ENCODE measurements at places on chromosomes 12 and 14.
A peak's percentile ranks its signal among the peaks of the same experiment; 100 is the strongest.

- no peak for DNase-seq
These were observed 1.8 kb upstream of the CCDC198 start for GRCh38 chr14:57495416-57495815.

- no peak for DNase-seq
These were observed 594 bp downstream of the KRAS start for GRCh38 chr12:25249931-25250738.

GRCh38 chr12:40793471-40793870 lies 101.2 kb downstream of the CNTN1 start:
- DNase-seq, result no peak

DNA sequence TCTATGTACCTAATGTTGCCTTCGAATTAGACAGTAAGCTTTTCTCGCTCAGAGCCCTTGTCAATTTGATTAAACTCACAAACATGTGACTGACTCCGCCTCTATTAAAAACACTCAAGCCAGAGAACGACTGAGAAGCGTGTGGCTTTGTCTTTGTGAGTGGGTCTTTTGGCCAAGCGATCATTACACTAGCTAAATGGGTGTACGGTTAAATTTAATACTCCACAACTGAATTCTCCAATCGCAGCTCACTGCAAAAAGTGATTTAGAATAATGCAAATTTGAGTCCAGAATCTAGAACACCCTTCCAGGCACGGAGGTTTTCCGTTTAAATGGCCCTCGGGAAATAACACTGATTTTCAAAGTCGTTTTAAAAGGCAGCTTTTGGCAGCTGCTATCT lies 253.7 kb downstream of the EFCAB11 start:
- no peak for DNase-seq

DNA sequence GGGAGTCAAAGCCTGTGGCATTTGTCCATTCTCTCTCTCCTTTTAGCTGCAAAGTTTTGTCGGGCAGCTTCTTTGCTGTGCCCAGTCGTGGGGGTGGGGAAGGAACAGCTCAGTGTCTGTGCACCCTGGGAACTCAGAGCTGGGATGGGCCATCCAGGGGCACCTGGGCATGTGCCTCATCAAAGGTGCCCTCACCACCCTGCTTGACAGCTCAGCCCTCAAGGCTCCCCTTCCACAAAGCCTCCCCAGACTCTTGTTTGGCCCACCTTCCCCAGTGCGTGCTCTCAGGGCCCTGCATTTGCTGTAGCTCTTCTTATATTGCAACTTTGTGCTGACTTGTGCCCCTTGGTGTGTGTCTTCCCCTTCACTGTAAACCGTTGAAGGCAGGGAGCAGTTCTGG lies 112.6 kb downstream of the ESRRB start:
- DNase-seq, result no peak

GRCh38 chr14:75554482-75554881 lies 23.9 kb upstream of the FLVCR2 start:
- no peak for DNase-seq

DNA sequence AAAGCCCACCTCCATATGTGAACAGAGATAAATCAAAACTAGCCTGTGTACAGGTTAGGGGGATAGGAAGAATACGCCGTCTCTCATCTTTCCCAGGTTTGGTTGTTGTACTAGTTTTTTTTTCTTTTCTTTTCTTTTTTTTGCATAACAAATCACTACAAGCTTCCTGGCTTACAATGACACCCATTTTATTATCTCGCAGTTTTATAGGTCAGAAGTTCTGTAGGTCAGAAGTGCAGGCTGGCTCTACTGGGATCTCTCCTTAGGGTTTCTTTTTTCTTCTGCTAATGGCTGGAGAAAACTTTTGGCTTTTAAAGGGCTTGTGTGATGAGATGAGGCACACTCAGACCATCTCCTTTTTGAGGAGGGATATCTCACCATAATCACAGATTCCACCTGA lies 25.7 kb upstream of the CRY1 start:
- DNase-seq, result no peak

GRCh38 chr12:121797937-121798786 lies 4.7 kb upstream of the RHOF start:
- no peak for DNase-seq

DNA sequence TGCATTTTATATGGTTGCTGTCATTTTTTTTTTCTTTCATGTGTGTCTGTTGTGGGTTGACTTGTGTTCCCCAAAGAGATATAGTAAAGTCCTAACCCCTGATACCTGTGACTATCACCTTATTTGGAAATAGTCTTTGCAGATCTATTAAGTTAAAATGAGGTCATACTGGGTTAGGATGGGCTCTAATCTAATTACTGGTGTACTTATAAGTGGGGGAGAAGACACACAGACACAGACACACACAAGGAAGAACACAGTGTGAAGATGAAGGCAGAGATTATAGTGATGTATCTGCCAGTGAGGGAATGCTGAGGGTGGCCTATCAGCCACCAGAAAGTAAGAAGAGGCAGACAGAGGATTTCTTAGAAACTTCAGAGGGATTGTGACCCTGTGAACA lies 318.4 kb upstream of the ATP2B1 start:
- no peak for DNase-seq

DNA sequence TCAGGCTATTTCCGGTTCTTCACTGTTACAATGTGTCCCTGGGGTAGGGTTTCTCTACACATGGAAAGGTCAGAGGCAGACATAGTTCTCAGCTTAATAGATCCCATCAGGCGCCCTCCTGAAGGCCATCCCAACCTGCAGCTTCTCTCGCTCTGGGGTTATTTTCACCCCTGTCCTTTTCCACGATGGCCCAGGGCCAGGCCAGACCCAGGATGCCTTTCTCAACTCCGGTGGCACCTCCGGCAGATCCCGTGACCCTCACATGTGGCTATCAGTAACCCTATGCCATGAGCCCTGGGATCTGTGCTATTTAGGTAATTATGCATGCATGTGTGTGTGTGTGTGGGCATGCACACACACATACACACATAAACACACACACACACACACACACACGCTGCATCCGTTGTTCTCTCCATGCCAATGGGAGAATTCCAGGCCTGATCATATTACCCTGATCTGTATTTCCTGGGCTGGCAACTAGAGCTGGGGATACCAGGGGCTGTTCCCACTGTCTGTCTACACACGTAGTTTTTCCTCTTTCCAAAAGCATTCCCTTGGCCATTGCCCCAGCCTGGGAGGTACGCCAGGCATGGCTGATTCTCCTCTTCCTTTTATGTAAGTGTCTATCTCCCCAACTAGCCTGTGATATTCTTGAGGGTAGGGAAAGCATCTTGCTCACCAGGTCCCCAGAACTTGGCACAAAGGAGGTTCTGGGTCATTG lies 51.2 kb upstream of the NOS1 start:
- DNase-seq, result no peak

DNA sequence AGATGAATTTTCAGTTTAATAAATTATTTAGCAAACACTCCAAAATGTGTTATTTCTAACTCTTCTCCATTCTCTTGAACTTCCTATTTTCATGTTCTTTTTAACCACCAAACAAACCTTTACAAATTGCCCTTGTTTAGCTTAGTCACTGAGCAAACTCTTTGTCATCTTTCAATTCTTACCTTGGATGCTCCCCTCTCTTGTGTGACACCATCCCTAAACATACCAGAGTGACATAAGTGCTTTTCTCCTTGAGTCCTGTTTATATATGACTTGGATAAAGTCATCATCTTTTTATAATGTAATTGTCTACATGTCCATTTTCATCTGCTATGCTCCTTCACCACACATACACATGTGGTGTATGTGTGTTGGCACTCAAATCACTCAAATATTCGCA lies 3.4 kb upstream of the TMEM19 start:
- DNase-seq, result no peak

DNA sequence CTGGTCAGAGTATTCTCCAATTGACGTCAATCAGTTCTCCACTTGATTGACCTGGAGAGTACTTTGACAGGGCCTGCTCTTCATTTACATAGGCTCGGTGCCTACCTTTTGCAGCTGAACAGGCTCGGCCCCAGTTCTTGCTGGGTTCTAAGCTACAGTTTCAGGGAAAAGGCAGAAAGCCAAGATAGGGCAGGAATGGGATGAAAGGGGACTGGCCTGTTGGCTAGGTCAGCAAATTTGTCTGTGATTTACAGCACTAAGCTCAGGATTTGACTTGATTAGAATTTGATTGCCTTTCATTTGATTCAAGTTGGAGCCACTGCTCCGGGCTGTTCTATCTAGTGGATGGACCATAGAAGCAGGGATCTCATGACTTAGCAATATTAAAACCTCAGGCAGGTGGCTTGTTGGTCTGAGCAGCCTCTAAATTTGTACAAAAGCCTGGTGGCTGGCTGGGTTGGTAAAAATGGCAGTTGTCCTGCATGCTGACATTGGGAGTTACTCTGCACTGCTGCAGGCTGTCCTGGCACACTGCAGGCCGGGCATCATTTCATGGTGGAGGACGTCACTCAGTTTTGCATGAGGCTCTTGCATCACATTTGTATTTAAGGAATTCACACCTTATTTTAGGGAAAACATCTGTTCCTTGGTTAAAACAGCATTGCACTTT lies 71.8 kb downstream of the BICD1 start:
- no peak for DNase-seq

- DNase-seq, result no peak
These were observed 37.9 kb upstream of the PLEKHG6 start for GRCh38 chr12:6272300-6273204.

GRCh38 chr14:76331328-76332011 lies 44.5 kb upstream of the ESRRB start:
- no peak for DNase-seq

DNA sequence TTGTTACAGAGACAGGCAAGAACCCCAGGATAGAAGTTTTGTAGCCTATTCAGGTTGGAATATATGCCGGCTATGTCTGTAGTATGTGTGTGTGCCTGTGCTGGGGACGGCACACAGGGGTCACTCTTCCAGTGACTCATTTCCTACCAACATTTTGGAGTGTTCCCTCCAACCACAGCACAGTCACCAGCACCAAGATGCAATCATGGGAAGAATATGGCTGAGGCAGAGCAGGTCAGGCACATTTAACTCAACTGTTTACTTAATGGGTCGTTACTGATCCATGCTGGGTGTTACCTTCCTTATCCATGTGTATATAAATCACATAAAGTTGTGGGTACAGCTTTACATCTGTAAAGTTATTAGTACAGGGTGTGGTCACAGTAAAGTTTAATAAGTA lies 178.3 kb downstream of the PRKD1 start:
- no peak for DNase-seq

DNA sequence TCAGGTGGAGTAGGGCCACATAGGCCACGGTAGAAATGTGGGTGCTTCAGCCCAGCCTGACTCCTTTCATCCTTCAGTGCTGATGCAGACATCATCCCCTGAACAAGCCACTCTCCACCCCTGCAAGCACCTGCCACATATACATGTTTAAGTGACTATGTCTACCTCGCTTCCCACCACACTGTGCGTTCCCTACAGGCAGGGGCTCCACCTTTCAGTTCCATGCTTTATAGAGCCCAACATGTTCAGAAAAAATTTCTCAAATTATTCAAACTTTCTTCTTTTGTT lies 11.6 kb downstream of the SLC7A7 start:
- no peak for DNase-seq

DNA sequence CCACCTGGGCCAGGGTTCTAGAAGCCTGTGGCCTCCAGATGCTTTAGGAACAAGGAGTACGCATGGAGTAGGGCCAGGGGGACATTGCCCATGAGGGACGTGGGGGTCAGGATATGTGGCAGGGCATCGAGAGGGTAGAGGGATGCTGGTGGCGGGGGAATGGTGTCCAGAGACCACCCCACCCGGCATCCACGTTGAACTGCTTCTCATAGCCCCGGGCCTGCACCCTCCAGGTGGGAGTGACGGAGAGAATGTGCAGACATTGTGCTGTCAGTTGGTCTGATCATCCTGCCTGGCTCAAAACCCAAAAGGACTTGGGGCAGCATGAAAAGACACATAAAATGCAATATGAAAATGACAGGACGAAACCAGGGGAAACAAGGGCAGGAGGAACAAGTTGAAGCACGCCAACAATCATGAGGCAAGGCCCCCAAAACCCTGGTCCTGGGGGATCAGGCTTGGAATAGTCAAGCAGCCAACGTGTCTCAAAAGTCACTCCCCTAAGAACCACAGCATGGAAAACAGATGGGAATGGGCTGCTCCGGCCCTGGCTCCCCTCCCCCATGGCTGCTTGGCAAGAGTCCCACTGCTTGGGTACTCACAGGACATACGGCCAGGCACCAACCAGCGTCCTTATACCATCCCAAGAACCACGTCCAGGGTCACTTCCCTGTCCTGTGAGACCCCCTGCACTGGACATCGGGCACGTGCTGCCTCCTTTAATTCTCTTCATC lies 117.9 kb downstream of the DICER1 start:
- DNase-seq, result peak; percentile 83

Measured in esophagus muscularis mucosa (tissue), 4 donors.